ENCODE measurements at places on chromosomes 12 and 14.

GRCh38 chr14:24334431-24335291 is at the start of gene ADCY4:
TSS of gene ADCY4 (minus strand) at chr14:24335071. CDS start at chr14:24334652, 419 bp downstream.
- DNase-seq, result peak; percentile 54

DNA sequence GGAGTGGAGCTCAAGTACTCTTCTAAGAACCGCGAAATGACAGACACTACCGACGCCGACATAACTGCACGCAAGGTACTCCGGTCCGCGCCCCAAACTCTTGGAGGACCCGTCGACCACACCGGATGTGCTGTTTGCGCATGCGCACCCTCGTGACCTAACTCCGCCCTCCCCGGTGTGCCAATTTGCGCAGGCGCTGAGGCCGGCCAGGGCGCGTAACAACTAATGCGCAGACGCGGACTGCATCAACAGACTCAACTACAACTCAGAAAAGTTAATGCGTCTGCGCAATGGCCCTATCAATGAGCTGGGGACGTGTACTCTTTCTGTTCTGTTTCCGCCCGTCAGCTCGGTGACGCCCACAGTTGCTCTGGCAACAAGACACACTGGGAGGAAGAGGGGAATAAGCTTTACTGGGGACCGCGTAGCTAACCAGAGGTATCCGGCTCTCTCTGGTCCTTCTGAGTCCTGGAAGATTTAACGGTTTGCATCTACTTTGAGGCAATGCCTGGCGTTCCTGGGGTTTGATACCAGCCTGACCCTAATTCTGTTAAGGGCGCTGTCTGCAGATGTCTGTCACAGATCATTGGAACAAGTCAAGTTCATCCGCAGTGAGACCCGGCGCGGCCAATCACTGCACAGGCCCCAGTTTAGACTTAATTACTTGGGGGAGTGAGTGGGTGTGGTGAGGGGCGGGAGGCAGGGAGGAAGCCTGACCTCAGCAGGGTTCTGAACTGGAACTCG is at the start of gene DAD1:
Gene DAD1, minus strand, starts transcription at position 129 of the 744 bp plus-strand sequence. Its CDS starts 67 bp downstream, at position 62.
- peak; percentile 100 for DNase-seq

GRCh38 chr12:99847936-99848335 is 136.8 kb downstream of the ANKS1B start:
- no peak for DNase-seq

GRCh38 chr12:104873374-104873773 is 84.7 kb downstream of the SLC41A2 start:
- no peak for DNase-seq

- no peak for DNase-seq
Observed at GRCh38 chr12:16261944-16262475, 15.5 kb downstream of the SLC15A5 start.

DNA sequence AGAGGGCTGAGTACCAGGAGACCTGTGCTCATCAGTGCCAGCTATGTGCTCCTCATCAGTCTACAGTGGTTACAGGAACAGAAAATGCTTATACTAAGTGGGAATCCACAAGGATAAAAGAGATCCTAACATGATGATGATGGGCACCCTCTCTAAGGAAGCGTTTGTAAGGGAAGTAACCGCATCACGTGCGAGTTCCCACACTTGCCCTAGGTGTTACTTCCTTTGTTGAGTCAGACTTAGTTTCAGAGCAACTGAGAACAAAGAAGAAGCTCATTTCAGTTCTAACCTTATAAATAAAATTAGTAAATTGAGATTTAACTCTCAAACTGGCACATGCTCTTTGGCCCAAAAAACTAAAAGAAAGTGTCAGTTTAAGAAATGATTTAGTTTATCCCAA is 956.4 kb upstream of the TMEM132C start:
- DNase-seq, result no peak

DNA sequence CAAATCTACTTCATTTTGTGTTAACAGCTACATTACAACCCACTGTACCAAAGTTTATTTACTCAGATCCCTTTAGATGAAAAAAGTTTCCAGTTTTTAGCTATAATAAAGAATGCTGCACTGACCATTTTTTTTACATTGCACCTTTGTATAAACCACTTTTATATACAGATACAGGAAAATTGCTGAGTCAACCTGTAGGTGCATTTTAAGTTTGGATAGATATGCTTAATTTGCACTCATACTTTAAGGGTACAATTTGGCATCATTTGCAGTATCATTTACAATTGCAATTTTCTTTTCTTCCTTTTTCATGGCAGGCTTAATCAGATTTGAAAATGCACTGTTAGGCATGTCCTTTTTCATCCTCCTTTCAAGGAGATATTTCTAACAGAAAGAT is 257.8 kb upstream of the LMO3 start:
- DNase-seq, result no peak

- DNase-seq, result no peak
Observed at GRCh38 chr12:57610554-57611107, 604 bp upstream of the ARHGEF25 start.

GRCh38 chr12:26696613-26697092 is 136.3 kb downstream of the ITPR2 start:
- DNase-seq, result no peak

DNA sequence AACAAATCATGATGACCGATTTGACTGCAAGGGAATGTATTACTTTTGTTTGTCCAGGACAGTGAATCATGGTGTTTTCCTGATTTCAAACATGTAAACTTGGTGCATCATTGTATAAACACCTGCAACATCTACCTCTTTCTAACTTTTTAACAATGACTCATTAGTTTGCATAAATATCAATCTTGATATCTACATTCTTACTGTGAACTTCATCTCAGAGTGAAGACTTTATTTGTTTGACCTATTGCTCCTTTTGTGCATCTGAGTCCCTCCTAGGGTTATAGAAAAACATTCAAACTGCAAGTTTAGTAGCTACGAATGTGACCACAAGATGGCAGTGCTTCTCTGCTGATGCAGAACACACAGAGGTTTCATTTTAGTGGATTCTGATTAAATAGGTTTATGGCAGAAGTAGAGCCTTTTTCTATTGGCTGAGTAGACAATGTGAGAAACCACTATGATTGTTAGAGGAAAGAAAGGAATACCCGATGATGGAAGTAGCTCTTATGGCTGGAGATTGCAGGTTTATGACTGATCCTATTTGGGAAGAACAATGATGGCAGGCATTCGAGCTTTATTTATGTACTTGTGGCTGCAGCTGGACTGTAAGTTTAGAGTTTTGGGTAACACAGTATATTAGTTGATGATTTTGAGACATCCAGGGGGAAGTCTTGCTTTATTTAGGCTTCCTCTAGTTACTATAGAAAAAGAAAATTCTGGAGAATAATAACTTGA is 244.2 kb upstream of the OR4E1 start:
- DNase-seq, result no peak
